ENCODE measurements at places on chromosomes 2 and 18.

GRCh38 chr18:13503836-13504235, 222.5 kb downstream of the FAM210A start:
- DNase-seq, result no peak

DNA sequence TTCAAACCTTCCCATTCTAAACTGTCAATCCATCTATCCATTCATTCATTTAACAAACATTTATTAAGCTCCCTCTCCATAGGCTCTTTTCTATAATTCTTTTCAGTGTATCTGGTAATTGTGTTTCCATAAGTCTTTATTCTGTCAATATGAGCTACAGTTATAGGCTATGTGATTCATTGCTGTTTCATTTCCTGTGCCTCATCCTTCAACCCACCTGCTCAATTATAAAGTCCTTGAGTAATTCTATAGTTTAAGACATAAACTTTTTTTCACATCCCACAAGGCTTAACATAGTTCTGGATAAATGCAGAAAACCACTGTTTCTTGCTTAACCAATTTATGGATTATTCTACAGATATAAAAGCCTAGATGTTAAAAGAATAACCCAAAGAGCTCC, 84.2 kb upstream of the PIK3C3 start:
- no peak for DNase-seq

- no peak for DNase-seq
These were observed 371.9 kb upstream of the VRK2 start for GRCh38 chr2:57674743-57675142.

DNA sequence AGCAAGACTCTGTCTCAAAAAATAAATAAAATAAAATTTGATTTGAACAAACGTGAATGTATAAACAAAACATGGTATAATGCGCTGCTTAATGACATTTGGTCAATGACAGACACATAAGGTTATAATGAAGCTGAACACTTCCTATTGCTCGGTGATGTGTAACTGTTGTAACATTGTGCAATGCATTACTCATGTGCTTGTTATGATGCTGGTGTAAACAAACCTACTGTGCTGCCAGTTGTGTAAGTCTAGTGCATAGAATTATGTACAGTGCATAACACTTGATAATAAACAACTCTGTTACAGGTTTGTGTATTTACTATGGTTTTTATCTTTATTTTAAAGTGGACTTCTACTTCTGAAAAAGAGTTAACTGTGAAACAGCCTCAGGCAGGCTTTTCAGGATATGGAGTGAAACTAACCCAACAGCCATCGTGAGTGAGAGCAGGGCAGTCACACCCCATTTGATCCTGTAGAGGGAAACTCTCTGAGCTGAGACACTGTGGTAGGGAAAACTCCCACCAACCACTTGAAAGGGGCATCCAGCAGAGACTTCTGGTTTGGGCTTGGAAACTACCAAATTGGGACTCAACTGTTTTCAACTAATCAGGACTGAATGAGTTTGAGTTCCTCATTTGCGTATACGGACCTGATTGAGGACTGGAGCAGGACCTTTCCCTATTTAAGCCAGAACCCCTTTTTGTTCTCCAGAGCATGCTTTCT, 8.7 kb upstream of the RPRD1A start:
- no peak for DNase-seq

DNA sequence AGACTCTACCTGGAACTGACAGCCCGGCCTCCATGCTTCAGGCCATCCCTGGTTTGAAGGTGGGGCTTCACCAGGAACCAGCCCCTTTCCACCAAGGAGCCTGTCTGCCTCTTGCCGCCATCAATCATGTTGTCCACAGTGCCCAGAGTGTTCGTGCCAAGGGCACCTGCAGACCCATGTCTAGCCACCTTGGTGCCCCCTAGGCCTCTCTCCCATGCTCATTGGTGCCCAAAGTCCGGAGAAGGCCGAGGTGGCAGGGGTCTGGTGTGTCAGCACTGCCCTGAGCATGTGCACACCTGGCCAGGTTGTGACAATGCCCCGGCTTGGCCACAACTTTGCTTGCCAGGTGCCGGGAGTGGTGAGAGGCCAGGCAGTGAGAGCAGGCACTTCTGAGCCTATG, 114.8 kb downstream of the COPS8 start:
- no peak for DNase-seq

GRCh38 chr2:656676-657075, 20.5 kb downstream of the TMEM18 start:
- DNase-seq, result no peak

- DNase-seq, result no peak
These were observed 22.1 kb downstream of the STARD7 start for GRCh38 chr2:96186562-96186961.

- DNase-seq, result no peak
These were observed 5.4 kb upstream of the POU3F3 start for GRCh38 chr2:104848526-104848925.

- DNase-seq, result no peak
These were observed 37.2 kb downstream of the AGPS start for GRCh38 chr2:177429688-177430325.

DNA sequence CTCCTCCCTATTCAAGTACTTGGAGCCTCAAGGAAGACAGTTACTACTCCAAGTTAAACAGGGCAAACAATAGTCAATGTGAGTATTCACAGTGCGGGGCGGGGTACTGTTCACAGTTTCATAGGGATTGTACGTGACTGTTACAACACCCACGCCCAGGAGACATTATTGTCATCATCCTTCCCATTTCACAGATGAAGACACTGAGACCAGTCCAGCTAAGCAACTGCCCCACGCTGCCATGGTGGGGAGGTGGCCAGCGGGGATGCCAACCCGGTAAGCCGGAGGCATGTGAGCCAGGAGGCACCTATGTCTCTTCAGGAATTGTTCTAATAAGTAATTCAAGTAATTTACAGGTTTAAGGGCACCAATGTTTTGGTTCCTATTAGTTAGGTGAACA, 982 bp downstream of the HJURP start:
- no peak for DNase-seq

GRCh38 chr2:3595985-3596384, 1.1 kb downstream of the COLEC11 start:
- DNase-seq, result no peak

DNA sequence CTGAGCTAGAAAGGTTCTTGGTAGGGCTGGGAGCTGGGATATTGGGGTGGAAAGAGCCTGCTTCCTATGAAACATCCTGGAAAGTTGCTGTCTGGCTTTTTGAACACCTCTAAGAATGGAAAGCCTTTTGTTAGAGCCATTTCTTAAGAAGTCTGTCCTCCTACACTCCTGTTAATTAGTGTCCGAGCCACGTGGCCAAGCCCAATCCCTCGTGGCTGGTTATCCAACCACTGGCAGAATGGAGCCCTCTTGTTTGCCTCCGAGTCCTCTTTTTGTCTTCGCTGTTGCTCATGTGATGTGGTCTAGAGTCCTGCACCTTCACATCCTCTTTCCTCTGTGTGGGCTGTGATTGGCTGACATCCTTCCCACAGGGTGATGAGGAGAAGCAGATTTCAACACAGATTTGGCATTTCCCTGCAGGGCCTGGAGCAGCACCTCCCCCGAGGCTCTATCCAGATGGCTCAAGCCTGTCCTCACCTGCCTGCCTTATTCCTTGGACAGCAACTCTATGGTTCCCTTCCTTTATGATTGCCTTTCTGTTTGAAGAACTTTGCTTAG, 8.2 kb upstream of the TOGARAM2 start:
- DNase-seq, result no peak

GRCh38 chr2:174972924-174973323, 32.3 kb downstream of the CHN1 start:
- DNase-seq, result no peak

GRCh38 chr2:105156166-105156565, 85.4 kb upstream of the GPR45 start:
- no peak for DNase-seq

- no peak for DNase-seq
These were observed 52.6 kb upstream of the ASAP2 start for GRCh38 chr2:9154061-9154460.

DNA sequence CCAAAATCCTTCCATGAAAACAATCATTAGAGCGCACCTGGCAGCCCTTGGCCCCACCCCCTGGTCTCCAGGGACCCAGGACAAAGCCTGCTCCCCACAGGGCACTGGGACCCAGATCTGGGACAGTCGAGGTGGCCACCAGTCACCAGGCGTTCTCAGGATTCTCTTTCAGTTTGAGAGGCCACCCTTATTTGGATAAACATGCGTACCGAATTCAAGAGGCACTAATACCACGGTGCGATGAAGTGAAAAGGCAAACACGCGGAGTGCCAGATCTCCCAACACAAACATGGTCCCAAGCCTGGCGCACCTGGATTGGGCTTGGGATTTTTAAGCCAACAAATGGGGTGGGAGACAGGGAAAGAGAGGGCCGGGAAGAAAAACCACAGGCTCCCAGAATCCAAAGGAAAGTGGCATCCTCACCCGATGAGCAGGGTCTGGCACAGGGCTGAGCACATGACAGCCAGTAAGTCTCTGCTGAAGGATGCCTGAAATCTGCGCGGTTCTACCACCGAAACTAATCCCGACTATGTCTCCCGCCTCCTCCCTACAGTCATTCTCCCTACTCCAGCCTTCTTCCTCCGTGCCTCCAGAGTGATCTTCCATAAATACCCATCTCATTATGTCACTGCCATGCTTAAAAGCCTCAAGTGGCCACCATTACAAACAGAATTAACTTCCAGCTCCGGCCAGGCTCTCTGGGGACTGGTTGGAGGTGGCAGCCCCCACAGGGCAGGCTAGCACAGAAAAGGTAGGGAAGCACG, 60.9 kb upstream of the KLHL29 start:
- DNase-seq, result no peak
